Midbrain (tissue), 1 donor: ENCODE measurements at places on chromosomes 12 and 14.
A peak's percentile ranks its signal among the peaks of the same experiment; 100 is the strongest.

DNA sequence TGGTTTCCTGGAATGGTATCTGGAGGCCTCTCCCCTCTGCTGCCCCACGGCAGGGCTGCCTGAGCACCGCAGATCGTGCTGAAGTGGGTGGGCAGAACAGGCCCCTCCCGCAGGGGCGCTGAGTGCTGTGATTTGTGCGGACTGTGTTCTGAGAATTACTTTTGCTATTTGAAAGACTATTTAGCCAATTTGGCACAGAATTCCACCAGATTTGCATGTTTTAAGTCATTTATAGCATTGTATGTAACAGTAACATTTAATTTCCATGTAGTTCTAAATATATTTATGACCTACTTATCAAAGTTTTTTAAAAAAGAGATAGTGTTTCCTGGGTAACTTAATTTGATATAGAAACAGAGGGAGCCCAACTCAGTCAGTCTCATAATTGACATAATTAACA lies 55.3 kb downstream of the TNFAIP2 start:
- DNase-seq, result no peak

DNA sequence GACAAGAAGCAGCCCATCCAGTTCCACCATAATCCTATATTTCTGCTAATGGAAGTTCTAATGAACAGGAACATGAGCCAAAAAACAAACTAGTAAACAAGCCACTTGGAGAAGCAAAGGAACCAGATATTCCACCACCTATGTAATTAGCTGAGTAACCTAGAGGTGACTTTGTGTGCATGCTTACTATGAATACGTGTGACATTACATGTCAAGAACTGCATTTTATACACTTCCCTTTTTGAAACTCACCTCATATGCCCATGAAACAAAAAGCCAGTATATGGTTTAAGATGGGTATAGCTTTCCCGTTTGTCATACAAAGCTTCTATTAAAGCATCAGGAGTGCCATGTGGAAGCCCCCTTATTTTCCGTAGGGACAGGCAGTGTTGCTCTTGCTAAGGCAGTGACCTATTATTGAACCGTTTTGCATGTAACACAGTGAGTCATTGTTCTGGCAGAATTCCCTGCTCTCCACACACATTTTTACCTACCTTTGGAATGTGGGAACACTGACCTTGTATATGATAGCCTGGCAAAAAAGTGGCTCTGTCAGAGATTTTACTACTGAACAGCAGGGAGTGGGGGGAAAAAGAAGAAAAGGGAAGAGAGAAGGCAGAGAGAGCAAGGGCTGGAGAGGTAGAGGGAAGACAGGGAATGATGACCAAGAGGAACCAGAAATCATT lies 34.8 kb upstream of the FRMD6 start:
- no peak for DNase-seq

- DNase-seq, result peak; percentile 66
These were observed 663 bp downstream of the NCKAP5L start for GRCh38 chr12:49827401-49828099.

DNA sequence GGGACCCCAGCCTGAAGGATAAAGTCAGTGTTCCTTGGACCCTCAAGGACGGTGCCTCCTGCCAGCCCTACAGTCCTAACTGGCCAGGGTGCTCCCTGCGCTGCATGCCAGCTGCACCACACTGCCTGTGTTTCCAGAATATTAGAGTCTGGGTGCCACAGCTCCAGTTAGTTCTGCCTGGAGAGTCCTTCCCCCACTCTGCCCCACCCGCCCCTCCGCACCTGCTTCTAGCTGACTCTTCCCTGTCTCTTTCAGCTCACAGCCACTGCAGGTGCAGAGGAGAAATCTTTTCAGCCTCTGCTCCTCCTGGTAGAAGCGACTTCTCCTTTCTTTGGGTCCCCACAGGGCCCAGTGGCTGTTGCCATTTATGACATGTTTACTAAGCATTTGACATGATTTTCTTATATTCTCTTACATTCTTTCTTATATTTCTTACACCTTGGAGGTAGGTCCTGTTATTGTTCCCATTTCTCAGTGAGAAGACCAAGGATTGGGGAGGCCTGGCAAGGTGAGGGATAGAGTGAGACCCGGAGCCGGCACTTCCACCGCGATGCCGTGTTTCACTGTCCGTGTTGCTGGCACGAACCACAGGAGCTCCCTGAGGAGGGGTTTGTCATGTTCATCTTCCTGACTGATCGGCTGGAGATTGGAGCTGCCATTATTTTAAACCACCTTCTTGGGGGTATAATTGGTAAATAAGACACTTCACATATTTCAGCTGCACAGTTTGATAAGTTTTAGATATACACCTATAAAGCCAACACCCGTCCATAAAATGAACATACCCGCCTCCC lies 29.4 kb downstream of the SYNE3 start:
- DNase-seq, result no peak

GRCh38 chr14:72907886-72908285 lies 14.0 kb upstream of the DPF3 start:
- no peak for DNase-seq

DNA sequence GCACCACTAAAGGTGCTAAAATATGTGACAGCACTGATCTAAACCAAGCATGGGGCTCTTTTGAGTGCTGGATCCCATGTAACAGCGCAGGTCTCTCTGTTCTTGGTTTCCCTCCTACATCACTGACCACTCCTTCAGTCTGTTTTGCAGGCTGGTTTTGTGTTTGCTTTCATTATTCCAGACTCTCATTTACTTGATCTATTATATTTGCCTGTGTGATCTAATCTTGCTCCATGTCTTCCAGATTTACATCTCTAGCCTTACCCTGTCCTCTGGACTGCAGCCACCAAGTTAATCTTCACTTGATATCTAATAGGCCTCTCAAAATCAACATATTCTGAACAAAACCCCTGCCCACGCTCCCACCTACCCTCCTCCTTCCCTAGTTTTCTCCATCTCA lies 8.6 kb downstream of the GLIPR1 start:
- no peak for DNase-seq

GRCh38 chr14:61051051-61051450 lies 70.0 kb downstream of the SLC38A6 start:
- no peak for DNase-seq

DNA sequence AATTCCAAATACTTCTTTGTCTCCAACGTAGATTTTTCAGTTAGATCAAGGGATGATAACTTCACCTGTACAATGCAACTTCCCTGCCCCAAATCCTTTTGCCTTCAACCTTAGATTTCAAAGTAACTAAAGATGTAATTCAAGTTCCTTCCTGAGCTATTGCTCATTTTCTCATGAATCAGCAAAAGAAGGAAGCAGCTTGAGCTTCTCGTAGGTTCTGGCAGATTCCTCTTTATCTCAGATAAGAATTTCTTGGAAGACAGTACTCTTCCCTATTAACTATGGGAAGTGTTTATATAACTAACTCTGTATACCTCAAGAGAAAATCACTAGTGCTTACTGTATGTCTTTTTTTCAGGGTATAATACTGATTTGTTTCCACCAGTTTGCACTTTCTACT lies 203.8 kb downstream of the RASSF9 start:
- DNase-seq, result no peak

DNA sequence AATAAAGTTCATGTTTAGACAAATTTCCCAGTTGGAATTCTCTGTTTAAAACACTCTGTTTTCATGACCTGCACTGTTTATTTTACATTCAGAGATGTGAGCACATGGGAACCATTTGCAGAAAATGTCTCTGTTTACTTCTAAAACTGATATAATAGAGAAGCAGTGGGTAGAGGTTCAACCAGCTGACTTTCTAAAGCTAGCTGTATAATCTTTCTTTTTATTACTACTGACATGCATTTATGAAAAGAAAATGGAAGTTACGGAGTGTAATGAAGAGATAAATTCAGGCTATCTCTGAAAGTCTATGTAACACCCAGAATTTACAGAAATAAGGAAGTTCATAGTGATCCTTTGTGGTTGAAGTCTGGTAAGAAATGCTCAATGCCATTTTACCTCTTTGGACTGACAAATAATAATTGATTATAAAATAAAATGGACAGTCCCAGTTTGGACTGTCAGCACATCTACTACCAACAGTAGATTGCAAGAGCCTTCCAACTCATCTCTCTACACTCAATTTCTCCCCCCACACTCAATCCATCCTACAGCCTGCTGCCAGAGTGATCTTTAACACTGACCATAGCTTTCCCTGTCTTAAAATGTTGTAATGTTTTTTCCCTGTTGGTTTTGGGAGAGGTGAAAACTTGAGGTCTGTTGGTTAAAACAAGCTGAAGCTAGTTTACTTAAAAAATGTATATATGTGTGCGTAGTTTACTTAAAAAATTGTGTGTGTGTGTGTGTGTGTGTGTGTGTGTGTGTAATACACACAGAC lies 137.4 kb downstream of the AEBP2 start:
- no peak for DNase-seq

DNA sequence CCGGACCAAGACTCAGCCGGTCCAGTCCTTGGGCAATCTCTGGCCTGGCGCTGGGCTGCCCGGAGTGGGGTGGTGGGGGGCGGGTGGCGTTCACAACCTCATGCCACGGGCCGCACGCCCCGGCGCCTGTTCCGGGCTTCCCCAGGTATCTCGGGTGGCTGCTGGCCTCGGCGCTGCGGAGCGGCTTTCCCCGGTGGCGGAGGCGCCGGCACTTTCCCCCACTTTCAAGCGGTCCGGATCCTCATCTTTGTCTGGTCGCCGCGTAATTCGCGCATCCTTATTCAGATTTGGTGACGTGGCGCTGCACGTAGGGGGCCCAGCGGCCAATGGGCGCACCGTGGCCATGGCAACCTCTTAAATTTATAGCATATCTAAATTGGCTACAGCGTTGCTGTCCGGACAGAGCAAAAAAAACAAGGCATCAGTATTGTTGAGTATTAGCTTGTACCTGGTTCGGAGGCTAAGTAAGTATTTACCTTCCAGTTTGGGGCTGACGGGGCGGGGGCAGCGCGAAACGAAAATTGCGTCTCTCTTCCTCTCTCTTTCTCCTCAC lies at the start of gene LHX5:
TSS of gene LHX5 (minus strand) at position 253 of the 553 bp plus-strand sequence. CDS start 373 bp downstream, outside the sequence.
- no peak for DNase-seq

DNA sequence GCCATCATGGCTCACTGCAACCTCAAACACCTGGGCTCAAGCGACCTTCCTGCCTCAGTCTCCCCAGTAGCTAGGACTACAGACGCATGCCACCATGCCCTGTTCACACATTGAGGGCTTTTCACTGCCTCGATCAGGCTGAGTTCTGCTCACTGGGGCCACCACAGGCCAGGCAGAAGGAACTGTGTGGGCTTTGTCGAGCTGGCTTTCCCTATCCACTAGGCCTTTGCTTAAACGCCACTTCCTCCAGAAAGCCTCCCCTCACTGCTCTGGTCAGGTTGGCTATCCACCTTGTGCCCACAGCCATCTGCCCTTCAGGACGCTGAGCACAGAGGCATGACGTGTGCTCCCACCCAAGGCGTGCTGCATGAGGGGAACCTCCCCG lies 45.2 kb downstream of the MLXIP start:
- no peak for DNase-seq

DNA sequence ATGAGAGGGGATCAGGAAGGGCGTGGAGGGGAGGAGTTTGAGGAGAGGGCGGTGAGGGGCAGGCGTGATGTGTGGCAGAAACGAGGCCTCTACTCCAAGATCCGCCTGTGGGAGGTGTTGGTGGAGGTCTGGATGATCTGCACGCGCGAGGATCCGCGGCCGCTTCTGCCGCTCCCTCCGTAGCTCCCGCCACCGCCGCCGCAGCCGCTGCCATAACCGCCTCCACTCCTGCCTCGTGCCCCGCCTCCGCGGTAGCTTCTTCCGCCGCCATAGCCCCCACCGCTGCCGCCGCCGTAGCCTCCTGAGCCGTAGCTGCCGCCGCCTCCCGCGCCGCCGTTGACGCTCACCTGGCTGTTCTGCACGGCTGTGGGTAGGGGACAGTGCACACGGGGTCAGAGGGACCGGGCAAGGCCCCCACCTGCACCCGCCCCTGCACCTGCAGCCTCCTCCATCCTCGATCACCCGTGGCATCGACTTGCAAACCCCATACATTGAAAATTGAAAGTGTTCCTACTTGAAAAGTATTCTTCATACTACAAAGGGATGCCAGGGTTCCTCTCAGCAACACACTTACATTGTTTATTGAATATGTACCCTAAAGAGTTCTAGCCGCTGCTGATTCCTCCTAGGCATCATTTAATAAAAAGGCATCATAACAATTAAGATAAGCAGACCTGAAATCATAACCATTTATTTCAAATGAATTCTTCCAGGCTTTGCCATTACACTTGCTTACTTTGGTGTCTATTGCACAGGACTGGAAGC lies 11.1 kb upstream of the KRT1 start:
- no peak for DNase-seq

GRCh38 chr14:76115010-76115422 lies 36.7 kb upstream of the GPATCH2L start:
- DNase-seq, result no peak

DNA sequence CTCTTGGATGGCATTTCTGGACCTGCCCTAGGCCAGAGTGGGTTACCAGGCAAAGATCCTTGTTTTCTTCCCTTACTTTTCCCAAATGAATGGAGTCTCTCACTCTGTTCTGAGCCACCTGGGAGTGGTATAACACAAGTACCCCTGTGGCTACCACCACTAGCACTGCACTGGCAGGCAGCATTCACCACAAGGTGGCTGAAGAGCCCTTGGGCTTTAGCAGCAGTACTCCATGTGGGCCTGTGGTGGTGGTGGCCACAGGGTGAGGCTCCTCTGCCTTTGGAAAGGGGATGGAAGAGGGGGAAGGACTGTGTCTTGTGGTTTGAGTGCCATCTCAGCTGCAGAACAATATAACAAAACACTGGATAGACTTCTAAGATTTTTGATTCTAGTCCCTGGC lies 38.1 kb upstream of the LMNTD1 start:
- no peak for DNase-seq

DNA sequence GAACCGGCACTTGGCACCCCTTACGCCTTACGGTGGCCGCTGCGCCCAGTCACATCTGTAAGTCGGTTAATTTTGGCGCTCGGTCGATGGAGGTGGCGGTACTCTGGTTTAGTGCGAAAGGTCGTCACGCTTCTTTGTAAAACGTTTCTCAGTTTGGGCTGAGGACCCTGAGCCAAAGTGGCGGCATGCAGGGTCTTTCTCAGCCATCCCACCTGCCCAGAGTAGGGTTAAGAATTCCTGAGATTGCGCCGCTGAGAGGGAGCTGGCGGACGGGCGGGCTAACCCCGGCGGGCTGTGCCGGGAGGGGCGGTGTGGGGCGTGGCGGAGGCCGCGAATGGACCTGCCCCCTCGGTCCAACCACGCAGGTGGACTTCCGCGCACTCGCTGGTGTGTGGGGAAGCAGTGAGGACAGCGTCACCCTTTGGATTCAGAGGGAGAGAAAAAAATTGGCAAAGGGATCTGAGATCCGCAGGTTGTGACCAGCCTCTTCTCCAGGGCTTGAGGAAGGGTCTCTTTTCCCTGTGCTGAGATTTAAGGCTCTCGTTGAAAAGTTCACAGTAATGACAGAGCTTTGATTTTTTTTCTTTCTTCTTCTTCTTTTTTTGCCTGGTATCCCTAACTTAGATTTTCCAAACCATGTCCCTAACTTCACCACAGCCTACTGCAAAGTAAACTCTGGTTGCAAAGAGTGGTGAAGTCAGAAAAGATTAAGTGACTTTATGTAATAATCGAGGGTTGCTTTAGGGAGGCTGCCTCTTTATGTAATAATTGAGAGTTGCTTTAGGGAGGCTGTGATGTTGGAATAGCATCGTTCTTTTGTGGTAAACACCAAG lies 602 bp upstream of the FBXO33 start:
- DNase-seq, result peak; percentile 93

GRCh38 chr14:88326352-88327103 lies 3.5 kb upstream of the KCNK10 start:
- DNase-seq, result peak; percentile 18

- no peak for DNase-seq
These were observed 67.7 kb downstream of the GXYLT1 start for GRCh38 chr12:42076976-42077375.
